Neural cell (in vitro differentiated cells): ENCODE measurements at places on chromosomes 11 and 22. TPM values are rescaled to one million over a fixed set of nuclear protein-coding genes. Genes with fewer than 3 reads are reported as not detected.

Gene PLAAT2
- polyA plus RNA-seq, result not detected in 2 replicates

Gene CD3D
- polyA plus RNA-seq, result not detected in 2 replicates

Gene PIK3C2A
- polyA plus RNA-seq, result 24.9 and 27.2 TPM in 2 replicates

Gene OR6A2
- polyA plus RNA-seq, result 0.05 TPM in 1 of 2 replicates, not detected in the other

Gene XKR3
- polyA plus RNA-seq, result not detected in 2 replicates

Gene C11orf21
- polyA plus RNA-seq, result not detected in 2 replicates

Gene SERPING1
- polyA plus RNA-seq, result 0.22 TPM in 1 of 2 replicates, not detected in the other

Gene OLFML1
- not detected in 2 replicates for polyA plus RNA-seq

Gene C11orf91
- polyA plus RNA-seq, result not detected in 2 replicates

Gene PHLDB1
- 114 and 149 TPM in 2 replicates for polyA plus RNA-seq

Gene MIOX
- polyA plus RNA-seq, result not detected in 2 replicates

Gene C22orf15
- polyA plus RNA-seq, result not detected in 2 replicates
